ENCODE measurements at places on chromosomes 12 and 14. TPM values are rescaled to one million over a fixed set of nuclear protein-coding genes. Genes with fewer than 3 reads are reported as not detected.
A peak's percentile ranks its signal among the peaks of the same experiment; 100 is the strongest.

The MFAP5 gene
- total RNA-seq, result 18.9 TPM

The SVOP gene
- total RNA-seq, result not detected

The MYO1H gene
- not detected for total RNA-seq

The G2E3 gene
- total RNA-seq, result 21.1 TPM

The SYCP3 gene
- total RNA-seq, result not detected

The ZNF891 gene
- total RNA-seq, result 2.4 TPM

The KRT6C gene
- total RNA-seq, result not detected

The C1QL4 gene
- 0.18 TPM for total RNA-seq

The LRP1-AS gene
- total RNA-seq, result not detected

The NKX2-1 gene
- not detected for total RNA-seq

The TEX52 gene
- not detected for total RNA-seq

GRCh38 chr12:109844983-109845823 is 12.0 kb upstream of the TRPV4 start:
- peak; percentile 93 for DNase-seq

DNA sequence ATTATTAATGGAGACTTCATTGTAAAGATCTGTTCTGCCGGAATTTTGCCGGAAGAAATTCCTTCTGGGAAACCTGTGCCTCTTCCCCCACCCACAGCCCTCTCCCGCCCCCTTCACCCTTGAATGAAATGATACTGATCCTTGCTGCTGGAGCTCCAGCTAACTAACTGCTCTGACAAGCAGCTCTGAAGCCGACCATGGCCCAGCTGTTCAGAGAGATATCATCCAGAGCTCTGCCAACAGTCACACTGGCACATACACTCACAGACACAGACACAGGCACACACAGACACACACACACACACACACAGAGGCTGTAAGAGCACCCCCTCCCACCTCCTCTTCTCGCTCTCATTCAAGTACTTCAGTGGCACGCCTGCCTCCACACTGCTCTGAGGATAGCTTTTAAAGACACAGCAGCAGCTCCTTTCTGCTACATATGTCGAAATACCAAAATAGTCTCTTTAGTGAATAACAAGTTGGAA is 88.6 kb downstream of the R3HDM2 start:
- no peak for DNase-seq

- no peak for DNase-seq
These were observed 34.6 kb upstream of the TUBA1C start for GRCh38 chr12:49230176-49230804.

- DNase-seq, result no peak
These were observed 51.5 kb downstream of the DUSP16 start for GRCh38 chr12:12511021-12511783.

DNA sequence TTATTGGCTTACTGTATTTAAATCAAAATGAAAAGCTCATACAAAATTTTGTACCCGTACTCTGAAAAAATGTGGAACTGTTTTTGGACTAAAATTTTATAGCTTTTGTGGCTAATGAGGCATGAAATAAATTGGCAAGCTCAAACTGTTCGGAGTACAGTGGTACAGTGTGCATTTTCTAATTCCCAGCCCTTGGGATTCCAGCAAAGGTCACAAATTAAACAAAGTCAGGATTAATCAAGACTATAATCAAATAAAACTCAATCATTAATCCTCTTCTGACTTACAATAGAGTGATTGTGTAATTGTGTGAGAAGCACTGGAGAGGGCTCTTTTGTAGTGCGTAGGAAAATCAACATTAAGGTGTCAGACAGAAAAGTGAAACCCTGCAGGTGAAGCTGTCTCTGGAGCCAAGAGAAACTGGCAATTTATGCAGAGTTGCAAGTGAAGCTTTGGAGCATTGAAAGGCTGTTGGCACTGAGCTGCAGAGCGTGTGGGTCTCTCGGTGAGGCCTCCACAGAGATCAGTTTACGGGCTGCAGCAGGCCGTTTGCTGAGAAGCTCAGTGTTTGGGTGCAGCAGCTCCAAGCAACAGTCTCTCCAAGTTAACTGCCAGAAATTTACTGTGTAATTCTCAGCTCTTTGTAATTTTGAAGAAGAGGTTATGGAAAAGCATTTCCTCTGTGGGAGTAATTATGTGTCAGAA is 275.9 kb downstream of the FBXL14 start:
- DNase-seq, result no peak

DNA sequence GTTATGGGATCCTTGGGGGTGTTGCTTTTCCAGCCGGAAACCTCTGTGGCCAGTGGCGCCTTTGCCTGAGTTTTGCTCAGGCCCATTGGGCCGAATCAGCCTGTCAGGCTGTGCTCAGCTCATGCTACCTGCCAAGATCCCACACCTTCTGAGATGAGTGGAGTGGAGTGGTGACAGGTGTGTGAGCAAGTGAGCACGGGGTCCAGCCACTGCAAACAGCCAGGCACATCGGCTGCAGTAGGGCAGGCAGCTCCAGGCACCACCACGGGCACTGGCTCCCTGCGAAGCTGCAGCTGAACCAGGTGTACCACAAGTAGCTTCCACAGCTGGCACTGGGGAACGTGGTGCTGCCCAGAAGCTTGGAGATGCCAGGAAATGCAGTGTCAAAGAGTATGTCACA is 21.1 kb upstream of the WDR89 start:
- DNase-seq, result no peak

GRCh38 chr14:23360496-23360895 is 4.5 kb downstream of the EFS start:
- no peak for DNase-seq

- no peak for DNase-seq
These were observed 166.7 kb downstream of the KCNA5 start for GRCh38 chr12:5210179-5210922.

DNA sequence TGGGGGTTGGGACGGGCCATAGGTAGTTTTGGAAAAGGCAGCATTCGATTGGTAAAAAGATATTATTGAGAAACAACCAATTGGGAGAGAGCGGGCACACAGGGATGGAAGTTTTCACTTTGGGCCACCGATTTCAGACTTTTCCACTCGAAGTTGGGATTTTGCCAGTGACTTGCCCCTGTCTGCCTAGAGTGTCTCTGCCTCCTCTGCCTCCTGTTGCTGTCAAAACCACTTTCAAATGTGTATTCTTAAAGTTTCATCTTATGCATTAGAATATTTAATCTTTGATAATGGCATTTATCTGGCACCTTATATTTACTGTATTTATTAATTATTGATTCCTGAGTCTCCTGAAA is 182.3 kb downstream of the FUT8 start:
- no peak for DNase-seq

DNA sequence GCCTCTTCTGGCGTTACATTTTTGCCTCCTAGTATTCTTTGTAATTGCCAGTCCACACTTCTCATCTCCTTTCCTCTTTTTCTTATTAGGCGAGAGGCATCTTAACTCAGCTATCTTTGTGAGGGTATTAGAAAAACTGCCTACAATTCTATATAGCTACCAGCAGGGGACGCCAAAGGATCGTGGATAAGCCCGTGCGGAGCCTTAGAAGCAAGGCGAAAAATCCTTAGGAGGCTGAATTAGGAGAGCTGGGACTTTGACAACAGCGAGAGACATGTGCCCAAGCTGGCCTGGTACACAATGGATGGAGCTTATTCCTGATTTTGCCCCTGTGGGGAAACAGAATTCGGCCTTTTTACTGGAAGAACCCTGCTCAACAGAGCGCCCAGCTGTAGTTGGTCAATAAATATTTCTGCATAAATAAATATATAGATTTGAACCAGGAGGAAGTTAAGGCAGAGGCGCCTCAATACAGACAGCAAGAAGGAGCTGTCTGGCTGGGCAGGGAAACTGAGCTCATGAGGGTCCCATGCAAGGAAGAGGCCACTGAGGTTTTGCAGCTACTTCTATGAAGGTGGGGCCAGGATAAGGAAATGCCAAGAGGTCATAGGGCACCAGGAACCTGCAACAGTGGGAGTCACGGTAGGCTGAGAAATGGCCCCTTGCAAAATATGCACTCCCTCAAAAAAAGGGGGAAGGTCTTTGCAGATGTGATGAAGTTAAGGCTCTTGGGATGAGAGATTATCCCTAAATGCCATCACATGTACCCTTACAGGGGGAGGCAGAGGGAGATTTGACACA is 14.6 kb upstream of the RBM19 start:
- no peak for DNase-seq

- no peak for DNase-seq
These were observed 3.2 kb downstream of the TDRD9 start for GRCh38 chr14:103931422-103931821.

DNA sequence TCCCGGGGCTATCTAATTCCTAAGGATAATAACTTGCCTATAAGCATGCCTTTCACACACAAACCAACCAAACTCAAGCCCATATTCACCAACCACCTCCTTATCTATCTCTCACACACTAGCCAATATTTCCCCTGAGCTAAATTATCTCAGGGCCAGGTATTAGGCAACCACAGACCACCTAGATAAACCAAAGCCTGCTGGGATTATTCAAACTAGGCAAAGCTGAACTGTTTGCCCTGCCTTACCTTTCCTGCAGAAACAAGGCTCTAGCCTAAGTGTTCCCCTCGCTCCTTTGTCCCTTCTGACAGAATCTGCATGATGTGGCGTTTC is 114.7 kb upstream of the EEA1 start:
- DNase-seq, result no peak

- DNase-seq, result no peak
These were observed 17.3 kb downstream of the PPM1A start for GRCh38 chr14:60266021-60266937.

DNA sequence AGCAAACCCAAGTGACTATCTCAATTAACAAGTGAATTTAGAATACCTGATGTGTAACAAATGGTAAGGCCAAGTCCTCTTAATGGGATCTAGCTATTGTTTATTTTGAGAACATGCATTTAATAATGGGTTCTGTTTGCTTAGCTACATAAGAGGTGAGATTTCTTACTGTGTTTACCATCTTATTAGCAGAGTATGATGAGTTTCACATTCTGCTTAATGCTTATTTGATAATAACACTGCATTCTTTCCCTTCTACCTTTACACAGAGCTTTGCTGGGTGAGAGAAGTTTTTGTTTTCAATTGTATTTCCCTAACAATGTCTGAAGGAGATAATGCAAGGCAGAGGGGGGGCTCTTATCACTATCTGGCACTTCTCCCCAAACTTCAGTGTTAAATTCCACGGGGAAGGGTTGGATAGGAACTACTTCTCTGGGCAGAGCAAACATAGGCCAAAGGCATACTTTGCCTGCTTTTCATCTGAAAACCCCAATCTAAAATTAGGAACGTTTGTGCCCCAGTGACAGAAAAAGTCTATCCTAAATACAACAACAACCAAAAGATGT is 129.0 kb upstream of the ATXN7L3B start:
- DNase-seq, result no peak

GRCh38 chr12:82414926-82415325 is 56.6 kb downstream of the METTL25 start:
- no peak for DNase-seq

- no peak for DNase-seq
These were observed 113.2 kb downstream of the DENND5B start for GRCh38 chr12:31477687-31478086.

GRCh38 chr14:62373944-62374343 is 611.7 kb downstream of the SNAPC1 start:
- no peak for DNase-seq

DNA sequence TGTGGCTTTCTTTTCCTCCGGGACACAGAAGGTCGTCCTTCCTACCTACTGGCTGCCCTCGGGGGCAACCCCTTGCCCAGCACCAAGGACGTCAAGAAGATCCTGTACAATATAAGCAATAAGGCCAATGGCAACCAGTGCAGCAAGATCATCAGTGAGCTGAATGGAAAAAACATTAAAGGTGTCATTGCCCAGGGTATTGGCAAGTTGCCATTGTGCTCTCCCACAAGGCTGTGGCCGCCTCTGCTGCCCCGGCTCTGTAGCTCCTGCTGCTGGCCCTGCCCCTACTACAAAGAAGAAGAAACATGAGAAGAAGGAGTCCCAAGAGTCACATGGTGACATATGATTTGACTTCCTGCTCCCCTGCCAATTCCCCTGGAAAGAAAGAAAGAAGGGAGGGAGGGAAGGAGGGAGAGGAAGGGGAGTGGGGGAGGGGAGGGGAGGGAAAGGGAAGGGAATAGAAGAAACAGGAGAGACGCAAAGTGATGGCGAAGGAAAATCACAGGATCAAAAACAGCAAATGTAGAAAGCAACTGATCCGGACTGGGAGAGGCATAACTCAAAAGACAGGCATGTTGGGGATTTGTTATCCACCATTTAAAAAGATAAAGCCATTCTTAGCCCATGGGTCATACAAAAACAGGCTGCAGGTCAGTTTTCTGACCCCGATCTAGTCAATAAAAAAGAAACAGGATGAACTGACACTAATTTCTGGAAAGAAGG is 61.3 kb upstream of the RESF1 start:
- no peak for DNase-seq

GRCh38 chr12:68880660-68881325 is 52.2 kb downstream of the CPM start:
- no peak for DNase-seq

- DNase-seq, result no peak
These were observed 6.0 kb downstream of the P3H3 start for GRCh38 chr12:6834254-6834653.

GRCh38 chr12:21169878-21170472 is 39.0 kb downstream of the SLCO1B1 start:
- peak; percentile 53 for DNase-seq

- no peak for DNase-seq
These were observed 67.7 kb upstream of the CPM start for GRCh38 chr12:69000540-69001243.

DNA sequence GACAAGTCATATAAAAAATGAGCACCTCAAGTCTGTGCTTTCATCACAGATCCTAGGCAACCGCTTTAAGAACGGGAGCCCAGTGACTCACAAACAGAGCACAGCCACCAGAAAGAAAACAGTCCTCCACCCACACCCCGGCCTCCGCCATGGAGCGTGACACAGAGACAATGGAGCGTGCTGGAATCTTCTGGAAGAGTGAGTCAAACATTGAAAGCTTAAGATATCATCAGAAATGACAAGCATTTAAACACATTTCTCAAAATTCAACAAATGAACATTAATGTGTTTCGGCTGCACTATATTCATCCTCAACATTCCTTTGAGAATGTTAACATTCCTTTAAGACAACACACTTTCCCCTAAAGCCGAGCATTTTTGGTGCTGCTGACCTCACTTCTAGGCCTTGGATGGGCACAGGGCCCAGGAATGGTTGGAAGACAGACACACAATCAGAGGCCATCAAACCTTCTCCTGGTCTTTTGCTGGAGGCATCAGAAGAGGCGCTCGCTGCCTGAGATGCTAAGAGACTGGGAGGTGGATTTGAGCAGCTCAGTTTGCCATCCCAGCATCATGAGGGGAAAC is 23.6 kb upstream of the TMEM132D start:
- DNase-seq, result no peak

GRCh38 chr14:72888192-72888591 is 5.7 kb downstream of the DPF3 start:
- no peak for DNase-seq

DNA sequence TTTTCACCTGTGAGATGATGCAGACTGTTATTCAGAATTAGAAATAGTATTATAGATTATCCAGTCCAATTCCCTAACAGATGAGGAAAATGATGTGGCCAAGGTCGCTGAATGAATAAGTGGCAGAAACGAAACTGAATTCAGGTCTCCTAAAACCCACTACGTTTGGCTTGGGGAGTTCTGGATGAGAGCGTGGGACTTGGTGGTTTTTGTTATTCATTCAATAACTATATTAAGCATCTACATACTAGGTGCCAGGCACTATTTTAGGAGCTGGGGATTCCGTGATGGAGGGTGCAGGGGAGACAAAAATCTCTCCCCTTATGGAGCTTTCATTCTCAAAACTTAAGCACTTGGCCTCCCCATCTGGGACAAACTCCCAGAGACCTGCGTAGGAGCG is 813 bp upstream of the CCDC184 start:
- no peak for DNase-seq
